ELF-1 (cell line): ENCODE measurements at places on chromosomes 3 and 15.
A peak's percentile ranks its signal among the peaks of the same experiment; 100 is the strongest.

- DNase-seq: peak; percentile 48
These were observed 19.8 kb upstream of the ACAD9 start for GRCh38 chr3:128859630-128860029.

DNA sequence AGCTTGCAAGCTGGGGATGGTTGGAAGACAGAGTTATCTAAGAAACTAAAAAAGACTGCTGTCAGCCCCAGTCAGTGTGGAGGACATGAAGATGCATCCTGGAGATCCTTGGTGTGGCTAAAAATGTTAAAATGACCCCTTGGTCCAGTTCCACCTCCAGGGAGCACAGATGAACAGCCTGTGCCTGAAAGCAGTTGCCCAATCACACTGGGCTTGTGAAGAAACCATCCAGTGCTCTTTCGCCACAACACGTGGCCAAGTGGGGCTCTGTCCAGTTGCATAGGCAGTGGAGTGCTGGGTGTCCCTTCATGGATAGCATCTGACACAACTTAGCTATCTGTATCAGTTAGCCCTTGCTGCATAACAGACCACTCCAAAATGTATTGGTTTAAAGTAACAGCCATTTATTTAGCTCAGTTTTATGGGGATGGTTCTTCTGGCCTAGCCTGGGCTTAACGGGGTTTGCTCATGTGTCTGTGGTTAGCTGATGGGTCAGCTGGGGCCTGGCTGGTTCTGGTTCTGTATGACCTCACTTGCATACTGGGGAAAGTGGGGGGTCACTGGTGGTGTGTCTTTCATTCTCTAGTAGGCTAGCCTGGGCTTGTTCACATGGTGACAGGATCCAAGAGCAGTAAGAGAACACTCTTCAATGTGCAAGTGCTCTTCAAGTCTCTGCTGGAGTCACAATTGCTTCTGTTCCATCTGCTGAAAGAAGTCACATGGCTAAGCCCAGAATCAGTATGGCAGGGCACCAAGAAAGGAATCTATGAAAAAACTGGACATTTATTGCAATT is 226.2 kb downstream of the PDCD6IP start:
- no peak for DNase-seq

- DNase-seq: no peak
These were observed 81.4 kb downstream of the MBNL1 start for GRCh38 chr3:152350139-152350538.

GRCh38 chr3:42702066-42702951 is at the start of gene HHATL:
TSS of gene HHATL (minus strand) at chr3:42702798. CDS start at chr3:42700826, 1,972 bp downstream.
- no peak for DNase-seq

DNA sequence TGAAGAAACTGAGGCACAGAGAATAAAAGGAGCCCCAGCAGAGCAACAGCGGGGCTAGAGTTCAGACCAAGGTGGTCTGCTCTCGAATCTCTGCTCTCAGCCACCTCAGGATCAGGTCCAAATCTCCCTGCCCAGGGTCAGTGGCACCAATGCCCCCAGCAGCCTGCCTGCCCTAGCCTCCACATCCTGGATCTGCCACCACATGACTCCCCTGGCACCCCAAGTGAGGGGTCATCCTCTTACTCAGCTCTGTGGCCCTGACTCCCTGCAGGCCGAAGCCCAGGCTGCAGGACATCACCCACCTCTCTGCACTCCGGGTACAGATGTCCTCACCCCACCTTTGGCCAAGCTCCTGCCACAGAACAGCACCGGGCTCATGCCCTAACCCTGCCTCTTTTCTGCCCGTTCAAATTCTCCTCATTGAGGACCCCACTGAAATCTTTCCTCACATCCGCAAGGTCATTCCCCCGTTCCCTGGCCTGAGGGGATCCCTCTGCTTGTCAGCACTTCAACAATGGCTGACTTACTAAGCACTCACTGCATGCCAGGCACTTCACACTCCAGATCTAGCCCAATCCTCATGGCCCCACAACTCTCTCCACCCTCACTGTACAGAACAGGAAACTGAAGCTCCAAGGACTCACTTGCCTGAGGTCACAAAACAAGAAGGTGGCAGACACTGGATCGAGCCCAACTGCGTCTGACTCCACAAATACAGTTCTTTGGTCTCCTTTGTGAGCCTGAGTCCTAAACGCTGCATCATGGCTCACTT is 4.3 kb downstream of the PPIB start:
- peak; percentile 22 for DNase-seq

DNA sequence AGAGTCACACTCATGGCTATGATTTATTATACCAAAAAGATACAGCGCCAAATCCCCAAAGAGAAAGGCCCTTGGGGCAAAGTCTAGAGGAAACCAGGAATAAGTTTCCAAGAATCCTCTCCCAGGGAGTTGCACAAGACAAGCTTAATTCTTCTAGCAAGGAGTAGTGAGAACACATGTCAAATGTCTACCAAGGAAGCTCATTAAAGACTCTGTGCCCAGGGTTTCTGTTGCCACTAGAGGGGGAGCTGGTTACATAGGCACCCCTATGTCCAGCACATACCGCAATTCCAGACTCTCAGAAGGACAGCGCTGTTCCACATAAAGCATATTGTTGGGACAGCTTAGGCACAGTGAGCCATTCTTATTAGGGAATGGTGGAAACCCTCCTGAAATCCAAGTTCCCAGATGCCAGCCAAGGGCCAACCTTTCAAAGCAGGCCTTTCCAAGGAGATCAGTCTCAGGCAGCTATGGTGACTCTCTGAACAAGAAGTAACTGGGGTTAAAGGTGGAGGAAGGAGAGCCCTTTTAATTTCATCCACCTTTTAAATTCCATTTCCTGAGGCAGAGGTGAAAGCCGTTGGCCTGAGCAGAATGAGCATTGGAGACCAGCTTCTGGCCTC is 194.2 kb downstream of the UACA start:
- no peak for DNase-seq

GRCh38 chr3:101976473-101976872 is 127.2 kb downstream of the NFKBIZ start:
- no peak for DNase-seq

GRCh38 chr3:126659915-126660886 is 5.3 kb upstream of the TXNRD3 start:
- DNase-seq: peak; percentile 44

DNA sequence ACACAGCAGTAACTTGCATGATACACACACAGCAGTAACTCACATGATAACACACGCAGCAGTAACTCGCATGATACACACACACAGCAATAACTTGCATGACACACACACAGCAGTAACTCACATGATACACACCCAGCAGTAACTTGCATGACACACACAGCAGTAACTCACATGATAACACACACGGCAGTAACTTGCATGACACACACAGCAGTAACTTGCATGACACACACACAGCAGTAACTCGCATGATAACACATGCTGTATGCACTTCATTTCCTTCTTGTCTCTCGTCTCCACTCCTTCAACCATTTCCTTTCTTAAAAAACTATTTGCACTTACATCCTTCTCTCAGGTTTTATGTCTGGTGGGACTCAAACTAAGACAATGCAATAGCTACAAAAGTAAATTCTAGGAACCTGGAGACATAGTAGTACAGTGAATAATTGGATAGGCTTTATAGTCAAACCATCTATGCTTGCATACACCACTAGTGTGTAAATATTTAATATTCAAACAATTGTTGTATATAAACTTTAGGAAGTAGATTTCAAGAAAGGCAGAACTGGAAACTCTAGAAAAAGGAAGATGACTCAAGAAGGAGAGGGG is 130.8 kb downstream of the UACA start:
- DNase-seq: no peak

DNA sequence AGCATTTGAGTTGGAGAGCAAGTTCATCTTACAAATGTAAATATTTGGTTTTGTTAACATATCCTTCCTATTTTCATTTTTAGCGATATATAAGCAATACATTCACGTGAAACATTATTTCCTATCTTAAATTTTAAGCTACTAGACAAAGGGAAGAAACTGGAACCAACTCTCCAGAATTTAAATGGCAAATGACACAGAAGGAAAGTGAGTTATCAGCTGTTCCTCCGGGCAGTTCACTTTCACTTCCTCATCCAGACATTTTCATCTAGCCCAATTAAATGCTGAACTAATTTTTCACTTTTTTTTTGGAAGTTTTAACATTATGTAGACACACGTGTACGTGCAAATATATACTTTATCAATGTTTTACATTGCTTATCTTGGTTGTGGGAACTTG is 58.7 kb downstream of the MORC1 start:
- DNase-seq: no peak

DNA sequence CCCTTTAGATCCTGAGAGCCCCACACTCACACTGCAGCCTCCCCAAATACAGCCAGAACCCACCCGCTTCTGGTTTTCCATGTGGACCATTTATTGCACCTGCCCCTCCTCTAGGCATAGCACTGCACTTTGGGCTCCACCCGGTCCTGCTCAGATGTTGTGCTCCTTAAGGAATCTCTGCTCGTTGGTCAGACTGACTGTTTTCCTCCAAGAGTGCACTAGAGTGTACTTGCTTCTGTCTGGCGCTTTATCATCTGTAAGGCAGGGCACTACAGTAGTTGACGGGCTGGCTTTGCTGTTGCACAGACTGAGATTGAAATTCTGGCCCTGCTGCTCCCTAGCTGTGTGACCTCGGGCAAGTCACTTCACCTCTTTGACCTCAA is 124.1 kb downstream of the CACNA1D start:
- DNase-seq: no peak

DNA sequence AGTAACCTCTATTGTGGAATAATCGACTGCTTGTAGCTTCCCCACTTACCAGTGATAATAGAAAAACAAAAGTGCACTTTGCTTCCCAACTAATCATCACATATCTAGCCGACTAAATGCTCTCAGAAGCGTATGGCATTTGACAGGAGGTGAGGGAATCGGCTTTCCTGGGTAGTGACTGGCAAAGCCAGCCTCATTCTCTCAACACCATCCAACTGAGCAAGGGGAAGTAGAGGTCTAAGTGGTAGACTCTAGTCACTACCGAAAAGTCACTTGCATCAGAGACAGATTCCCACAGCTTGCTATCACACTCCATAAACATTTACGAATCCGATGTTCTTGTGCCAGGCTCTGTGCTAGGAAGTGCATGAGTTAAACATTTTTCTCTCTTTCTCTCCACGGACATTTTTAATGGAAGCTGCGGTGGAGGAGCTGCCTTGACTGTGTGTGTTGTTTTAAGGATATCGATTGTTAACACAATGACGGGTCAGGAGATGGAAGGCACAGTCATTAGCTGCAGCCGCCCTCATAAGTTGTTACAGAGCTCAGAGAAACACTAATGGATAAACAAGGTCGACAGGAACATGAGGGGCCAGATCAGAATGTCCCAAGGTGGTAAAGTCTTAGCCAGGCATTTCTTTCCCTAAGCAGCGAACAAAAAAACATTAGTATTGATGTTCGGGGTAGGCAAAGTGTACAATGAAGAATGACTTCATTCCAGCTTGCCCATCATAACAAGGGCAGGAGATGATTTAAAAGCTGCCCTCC is 11.9 kb downstream of the ZNF385D start:
- DNase-seq: no peak

DNA sequence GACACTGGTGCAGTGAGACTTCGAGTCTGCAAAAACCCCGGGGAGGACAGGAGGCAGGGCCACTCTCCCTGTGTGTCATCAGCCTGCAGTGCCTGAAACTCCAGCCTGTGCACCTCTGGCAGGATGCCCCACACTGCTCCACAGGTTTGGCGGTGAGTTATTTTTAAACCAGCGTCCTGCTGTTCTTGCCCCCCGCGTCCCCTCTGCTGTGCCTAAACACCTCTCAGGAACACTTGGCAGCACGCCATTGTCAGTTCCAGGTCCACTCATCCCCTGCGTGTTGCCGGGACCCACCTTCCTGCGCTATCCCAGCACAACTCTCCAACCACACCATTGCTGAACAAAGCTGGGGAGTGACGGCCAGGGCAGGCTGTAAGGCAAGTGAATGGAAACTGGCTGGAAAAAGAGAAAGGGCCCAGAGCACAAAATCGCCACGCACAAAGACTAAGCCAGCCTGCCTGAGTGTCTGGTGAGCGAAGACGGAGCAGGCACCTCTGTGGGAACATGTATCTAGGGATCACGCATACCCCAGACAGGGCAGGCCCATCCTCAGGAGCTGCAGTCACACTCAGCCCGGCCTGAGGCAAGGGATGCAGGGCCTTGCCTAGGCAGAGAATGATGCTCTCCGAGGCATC is 3.1 kb upstream of the PLA2G4F start:
- no peak for DNase-seq

DNA sequence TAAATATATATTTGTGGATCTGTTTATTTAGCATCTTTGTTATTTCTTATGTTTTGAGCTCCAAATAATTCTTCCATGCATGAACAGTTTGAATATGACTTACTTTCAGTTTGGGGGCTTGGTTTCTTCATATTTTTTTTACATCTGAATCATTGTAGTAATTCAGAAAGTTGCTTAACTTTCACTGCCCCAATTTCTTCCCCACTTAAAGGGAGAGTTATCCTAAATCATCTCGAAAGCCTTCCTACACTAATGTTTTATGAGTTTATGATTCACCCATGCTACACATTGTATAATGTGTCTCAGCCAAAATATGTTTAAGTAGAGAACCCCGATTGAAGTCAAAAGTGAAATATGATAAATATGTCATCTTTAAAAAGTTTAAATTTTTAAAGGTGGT is 47.8 kb downstream of the SPRED1 start:
- DNase-seq: no peak

DNA sequence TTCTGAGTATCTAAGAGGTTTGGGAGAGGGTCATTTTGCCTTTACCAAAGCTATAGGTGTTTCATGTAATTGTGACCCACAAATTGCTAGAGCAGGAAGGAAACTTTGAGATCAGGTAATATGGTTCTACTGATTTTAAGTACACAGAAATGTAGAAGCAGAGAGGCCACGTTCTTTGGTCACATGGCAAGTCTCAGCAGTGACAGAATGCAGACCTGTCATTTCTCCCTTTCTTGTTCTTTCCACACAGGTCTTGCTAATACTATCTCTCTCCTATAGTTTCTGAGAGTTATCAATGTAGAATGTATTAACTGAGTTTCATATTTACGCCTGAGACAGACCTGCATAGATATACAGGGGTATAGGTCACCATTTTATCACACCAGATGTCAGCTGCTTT is 10.9 kb upstream of the RTP1 start:
- DNase-seq: no peak

DNA sequence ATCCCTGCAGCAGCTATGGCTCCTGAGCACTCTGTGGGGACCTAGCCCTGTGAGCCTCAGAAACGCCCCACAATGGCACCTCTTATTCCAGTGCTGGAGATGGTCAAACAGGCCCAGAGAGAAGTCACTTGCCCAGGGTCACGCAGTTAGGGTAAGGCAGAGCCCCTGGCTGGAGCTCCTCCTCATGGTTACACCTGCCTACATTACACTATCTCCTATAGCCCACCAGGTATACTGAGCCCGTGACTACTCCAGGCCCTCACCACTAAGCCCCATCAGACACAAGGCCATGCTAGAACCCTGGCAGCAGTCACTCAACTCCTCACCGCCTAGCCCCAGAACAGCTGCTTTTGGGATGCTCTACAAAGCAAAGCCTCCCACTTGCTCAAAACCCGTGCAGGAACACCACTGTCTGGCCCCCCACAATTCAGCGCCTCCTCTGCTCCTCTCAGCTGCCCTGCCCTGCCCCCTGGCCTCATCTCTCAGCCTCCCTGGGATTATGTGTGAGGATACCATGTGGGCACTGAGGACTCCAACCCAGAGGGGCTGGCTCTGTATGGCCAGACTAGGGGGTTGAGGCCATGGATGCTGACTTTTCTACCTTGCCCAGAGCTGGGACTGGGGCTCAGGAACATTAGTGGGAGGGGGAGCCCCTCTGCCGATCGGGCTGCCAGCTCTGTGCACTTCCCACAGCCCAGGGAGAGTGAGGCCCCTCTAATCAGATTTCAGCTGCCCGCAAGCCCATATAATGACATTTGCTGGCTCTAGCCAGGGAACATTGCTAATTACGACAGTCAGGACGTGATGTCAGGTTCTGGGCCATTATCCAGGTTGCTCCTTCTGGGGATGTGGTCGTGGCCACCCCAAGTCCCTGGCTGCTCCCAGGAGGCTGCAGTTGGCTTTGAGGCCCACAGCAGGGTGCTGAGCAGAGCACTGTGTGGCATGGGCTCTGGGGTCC is 4.0 kb downstream of the NT5DC2 start:
- no peak for DNase-seq
